ENCODE measurements at places on chromosomes 5 and 9.

- DNase-seq, result no peak
Observed at GRCh38 chr9:85599540-85600105, 142.1 kb downstream of the AGTPBP1 start.

- DNase-seq, result no peak
Observed at GRCh38 chr5:55377810-55378209, 70.0 kb downstream of the MTREX start.

- no peak for DNase-seq
Observed at GRCh38 chr5:140293091-140293848, 9.6 kb downstream of the PFDN1 start.

DNA sequence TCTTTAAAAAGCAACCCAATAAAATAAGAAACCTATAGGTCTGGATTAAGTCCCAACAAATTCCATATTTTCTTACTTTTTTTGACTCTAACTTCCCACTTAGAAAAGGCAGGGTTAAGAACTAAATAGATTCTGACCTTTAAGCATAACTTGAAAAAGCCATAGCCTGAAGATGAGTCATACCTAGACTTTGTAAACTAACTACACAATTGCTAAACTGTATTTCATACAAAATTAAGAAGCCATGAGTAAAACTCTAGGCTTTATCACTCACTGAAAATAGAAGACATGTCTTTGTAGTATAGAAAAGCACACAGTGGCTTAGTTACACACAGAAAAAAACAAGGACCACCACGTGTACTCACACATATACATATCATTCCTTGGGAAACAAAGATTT is 51.5 kb downstream of the MLLT3 start:
- DNase-seq, result no peak

DNA sequence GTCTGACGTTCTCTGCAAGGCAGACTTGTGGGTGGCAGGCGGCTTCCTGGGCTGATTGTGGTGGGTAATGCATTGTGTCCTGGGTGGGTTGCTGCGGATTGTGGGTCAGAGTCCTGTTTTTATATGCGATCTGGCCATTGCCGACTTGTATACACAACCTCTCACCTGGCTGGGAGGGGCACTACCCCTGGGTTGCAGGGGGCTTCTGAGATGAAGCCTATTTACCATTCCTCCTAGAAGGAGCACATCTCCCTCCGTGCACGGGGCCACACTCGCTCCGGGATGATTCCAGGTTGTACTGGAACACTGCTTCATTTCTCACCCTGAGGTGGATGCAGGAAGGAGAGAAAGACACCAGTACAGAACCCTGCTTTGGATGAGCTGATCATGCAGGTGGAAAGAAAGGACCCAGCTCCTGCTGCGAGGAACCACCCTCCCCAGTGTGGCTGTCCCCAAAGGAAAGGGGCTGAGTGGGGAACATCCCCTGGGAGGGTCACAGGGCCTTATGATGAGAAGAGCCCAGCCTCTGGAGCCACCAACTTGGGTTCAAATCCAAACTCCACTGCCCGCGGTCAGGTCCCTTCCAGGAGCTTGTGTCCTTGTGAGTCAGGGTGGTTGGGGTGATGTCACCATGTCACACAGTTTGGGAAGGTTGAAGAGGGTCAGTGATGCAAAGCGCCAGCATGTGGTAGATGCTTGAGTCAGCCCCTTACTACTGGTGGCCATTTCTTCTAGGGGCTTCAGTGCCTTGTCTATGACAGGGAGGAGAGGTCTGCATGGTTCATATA is 151.8 kb upstream of the COL5A1 start:
- DNase-seq, result no peak

DNA sequence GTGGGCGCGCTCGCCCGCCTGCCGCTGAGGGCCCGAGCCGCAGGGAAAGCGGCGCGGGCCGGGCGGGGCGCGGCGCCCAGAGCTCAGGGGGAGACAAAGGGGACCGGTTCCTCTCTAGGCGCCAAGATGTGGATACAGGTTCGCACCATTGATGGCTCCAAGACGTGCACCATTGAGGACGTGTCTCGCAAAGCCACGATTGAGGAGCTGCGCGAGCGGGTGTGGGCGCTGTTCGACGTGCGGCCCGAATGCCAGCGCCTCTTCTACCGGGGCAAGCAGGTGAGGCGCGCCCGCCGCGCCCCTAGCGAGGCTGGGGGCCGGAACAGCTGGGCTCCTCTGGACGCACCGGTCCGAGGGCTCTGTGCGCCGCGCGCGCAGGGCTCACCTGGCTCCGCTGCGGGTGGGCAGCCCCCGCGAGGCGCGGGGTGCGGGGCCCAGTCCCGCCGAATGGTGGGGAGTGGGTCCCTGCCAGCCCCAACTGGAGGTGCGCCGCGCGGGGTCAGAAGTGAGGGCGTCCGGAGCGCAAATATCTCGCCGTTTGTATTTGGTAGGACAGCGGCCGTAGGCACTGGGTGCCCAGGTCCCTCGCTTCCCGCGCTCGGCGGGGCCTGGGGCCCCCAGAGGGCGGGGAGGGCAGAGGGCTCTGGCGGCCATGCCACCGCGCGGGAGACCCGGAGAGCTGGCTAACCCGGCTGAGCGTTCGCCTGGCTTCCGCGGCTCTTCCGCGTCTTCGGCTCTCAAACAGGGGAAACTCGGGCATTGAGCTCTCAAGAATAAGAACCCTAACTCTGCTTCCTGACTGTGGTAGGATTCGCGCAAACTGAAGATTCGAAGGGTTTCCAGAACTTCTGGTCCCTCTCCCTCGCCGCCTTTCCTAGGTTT is 607 bp downstream of the UHRF2 start:
- DNase-seq, result peak; percentile 15

DNA sequence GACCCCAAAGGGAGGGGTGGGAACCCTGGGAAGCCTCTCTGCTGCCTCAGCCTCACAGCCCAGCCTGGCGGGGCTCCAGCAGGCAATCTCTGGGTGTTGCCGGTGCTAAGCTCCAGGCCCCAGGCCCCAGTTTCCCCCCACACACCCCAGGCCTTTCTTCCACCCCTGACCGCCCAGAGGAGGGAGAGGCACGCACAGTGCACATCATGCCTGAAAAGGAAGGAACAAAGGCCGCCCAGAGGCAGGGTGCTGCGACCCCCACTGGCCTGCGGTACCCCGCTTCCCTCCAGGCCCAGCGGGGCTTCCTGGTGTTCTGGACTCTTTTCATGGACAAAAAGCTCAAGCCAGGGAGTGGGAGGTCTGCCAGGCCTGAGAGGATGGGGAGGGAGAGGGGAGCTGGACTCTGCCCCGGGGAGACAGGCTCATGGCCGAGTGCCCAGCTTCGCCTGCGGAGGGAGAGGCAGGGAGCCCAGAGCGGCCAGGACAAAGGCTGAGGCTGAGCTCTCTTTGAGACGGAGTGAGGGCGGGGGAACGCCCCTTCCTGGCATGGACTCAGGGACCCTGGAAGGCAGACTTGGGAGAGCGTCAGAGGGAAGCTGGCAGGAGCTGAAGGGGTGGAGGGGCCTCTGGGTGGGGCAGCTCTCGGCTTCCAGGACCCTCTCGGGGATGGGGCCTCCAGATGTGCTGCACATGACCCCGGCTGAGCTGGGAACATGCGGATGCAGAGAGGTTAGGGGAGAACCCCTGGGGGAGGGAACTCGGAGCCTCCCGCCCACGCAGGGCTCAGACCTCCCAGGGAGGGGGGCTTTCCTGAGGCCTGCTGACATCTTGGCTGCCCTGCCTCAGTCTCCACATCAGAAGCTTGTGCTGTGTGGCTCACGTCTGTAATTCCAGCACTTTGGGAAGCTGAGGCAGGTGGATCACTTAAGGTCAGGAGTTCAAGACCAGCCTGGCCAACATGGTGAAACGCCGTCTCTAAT is 1.8 kb upstream of the ENTPD2 start:
- DNase-seq, result no peak

- no peak for DNase-seq
Observed at GRCh38 chr5:81044868-81045267, 84.7 kb downstream of the RASGRF2 start.

DNA sequence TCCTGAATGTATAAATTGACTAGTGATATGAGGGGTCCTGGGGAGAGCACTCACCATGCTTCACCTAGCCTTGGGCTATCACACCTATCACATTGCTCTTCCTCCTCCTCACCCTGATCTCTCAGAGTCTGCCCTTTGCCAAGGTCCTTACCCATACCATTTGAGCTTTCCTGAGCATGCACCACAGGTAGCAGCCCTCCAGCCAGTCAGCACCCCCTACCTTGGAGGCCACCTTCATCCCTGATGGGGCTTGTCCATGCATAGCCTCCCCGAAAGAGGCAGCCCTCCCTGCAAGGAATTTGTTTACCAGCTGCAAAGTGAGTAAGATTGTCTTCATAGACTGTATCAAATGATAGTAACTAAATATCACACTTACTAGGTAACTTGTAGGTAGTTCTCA is 83.1 kb downstream of the ALDH7A1 start:
- DNase-seq, result no peak

- no peak for DNase-seq
Observed at GRCh38 chr9:129964901-129965734, 77.9 kb downstream of the FNBP1 start.

DNA sequence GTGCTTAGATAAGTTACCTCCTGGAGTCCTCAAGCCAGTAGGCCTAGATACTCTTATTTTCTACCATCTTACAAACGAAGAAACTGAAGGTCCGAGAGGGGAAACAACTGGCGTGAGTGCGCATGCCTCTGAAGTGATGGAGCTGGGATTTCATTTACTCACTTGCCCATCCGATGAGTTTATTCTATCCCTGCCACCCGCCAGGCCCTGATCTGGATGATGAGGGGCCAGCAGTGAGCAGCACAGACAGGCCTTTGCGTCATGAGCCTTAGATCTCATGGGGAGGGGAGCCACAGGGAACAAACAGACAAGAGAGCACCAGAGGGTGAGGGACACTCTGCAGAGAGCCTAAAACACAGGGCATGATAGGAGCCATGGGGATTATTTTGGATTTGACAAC is 34.1 kb upstream of the SLC2A8 start:
- no peak for DNase-seq

DNA sequence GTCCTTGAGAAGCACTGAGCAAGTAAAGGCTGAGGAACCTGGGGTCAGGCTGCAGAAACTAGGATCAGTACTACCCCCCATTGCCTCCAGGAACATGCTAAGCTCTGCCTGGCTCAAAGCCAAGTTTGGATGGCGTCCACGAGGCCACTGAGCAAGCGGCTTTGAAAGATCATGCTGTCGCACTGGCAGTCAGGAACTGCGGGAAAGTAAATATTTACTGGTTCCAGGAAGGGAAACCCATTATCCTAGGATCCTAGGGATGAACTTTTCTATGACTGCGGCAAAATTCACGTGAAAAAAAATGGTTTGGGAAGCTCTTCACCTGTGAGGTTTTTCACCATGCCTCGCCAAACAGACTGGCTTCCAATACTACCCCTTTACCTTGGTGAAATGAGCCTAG is 75.3 kb upstream of the PJA2 start:
- DNase-seq, result no peak

DNA sequence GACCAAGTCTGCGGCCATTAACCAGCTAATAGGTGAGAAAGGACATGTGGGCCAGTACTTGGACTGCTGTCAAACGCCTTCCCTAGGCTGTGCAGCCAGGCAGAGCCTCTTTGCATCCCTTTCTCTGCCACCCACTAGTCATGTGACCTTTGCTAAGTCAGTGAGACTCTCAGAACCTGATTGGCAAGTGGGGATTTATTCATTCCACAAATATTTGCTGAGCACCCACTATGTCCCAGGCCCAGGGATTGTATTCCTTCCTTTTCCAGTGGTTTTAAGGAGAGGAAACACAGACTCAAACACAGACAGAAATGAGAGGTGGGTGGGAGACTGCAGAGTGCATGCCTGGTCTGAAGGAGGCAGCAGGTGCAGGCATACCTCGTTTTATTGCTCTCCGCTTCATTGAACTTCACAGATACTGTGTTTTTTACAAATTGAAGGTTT is 71.6 kb upstream of the GALNT10 start:
- DNase-seq, result no peak

GRCh38 chr9:7137571-7137970 is 379.8 kb downstream of the KDM4C start:
- DNase-seq, result no peak

- DNase-seq, result no peak
Observed at GRCh38 chr5:142342128-142342981, 17.5 kb upstream of the SPRY4 start.

DNA sequence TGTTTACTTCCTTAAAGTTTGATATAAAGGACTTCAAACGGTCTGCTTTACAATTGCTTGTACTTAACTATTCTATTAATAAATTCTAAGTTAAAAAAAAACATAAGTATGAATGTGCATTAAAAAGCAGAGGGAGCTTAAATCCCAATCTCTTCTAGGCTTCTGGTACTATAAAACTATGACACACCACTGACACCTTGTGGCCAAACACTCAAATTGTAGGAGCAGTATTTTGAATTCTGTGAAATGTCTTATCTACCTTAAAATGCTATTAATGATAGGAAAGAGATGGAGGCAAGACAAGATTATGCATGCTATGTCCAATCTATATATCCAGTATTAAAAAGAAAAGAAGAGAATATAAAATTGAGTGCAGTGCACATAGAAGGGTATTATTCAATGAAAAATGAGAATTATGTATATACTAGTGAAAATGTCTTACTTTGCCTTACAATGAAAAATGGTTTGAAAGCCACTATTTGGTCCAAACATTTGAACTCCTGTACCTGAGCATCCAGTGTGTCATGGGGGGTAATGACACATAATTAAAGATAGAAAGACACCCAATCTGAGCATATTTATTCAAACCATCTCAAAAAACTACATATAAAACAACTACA is 87.6 kb downstream of the ERP44 start:
- DNase-seq, result peak; percentile 43

- no peak for DNase-seq
Observed at GRCh38 chr5:93191035-93191817, 389.8 kb downstream of the NR2F1-AS1 start.

DNA sequence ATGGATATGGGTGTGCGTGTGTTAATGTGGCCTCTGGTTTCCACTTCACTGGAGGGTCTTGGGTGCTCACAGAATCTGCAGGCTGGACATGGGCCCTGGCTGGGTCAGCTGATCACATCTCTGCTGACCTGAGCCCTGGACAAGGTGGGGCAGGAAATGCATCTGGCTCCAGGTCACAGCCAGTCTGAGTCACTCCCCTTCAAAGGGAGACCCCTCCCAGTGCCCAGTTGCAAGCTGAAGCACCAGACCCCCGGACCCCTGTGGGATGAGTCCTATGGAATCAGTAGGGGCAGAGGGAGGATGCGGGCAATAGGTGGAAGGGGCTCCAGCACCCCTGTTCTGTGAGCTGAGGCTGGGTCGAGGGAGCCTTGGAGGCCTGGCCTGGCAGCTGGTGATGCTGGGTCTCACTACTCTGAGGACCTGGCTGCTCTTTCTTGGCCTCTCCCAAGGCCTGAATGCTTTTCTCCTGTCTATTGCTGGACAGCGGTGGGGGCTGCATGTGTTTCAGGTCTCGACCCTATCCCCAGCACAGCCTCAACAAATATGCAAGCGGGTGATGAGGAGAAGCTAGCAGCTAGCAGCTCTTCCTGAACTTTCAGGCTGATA is 54.5 kb downstream of the PHF2 start:
- DNase-seq, result no peak

DNA sequence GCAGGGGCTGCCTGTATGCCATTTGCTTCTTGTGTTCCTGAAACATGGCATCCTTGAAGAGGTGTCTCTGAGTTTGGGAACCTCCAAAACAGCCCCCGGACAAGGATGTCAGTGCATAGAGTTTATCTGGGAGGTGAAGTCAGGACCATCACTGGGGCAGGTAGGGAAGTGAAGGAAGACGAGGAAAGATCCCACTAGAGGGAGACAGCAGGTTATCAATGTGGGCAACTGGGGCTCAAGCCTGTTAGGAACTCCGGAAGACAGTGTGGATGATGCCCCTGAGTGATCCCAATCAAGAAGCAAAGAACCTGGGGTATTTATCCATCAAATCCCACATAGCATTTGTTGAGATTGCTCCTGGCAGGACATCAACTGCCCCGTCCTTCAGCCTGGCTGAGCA is 233.1 kb downstream of the AGTPBP1 start:
- no peak for DNase-seq
